Jurkat, Clone E6-1 (cell line): ENCODE measurements at places on chromosomes 1 and 21.

DNA sequence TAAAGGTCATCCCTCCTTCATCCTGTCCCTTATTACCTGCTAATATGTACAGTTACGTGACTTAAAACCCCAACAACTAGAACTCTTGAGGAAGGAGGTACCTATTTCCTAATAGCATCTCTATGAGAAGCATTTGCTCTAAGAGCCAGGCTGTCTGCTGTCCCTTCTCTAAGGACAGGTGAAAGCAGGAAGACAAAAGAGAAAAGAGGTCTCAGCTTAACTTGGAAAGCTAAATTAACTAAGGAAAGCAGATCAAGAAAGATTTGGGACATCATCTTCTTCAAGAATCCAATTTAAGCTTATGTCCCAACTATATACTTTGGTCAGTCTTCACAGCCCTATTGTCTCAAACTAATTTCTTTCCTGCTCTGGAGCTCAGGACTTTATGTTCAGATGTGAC, 2.9 kb downstream of the EGLN1 start:
- no peak for DNase-seq

DNA sequence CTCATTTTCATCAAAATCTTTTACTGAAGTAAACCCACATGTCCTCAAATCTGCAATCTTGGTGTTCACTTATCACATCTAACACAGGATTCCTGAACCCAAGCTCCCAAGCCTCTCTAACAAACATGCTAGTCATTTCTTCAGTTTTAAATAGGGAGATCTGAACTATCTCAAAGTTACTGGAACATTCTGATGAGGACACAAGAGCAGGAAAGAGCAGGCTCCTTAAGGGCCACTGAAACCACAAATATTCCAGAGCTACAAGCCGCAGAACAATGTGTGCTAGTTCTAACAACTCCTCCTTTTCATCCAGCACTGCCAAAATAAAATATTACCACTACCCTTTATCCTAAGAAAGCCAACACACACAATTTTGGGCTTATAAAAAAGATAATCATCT, 38.9 kb downstream of the WARS2 start:
- no peak for DNase-seq

DNA sequence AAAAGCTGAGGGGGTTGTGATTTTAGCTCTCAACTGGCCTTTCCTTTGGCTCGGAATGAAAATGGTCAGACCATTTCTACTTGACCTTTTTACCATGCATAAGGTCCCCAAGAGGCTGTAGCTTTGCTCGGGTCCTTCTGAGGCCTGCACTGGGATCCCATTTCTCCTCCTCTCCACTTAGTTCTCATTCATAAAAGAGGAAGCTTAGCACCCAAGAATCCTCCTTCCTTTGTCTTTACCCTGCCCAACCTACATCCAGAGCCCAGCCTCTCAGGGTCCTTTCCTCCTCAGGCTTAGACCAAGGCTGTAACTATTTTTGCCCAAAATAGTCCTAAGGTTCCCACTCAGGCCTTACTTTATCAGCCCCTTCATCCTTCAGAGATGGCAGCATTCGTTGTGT, 6.0 kb upstream of the SLC27A3 start:
- no peak for DNase-seq

DNA sequence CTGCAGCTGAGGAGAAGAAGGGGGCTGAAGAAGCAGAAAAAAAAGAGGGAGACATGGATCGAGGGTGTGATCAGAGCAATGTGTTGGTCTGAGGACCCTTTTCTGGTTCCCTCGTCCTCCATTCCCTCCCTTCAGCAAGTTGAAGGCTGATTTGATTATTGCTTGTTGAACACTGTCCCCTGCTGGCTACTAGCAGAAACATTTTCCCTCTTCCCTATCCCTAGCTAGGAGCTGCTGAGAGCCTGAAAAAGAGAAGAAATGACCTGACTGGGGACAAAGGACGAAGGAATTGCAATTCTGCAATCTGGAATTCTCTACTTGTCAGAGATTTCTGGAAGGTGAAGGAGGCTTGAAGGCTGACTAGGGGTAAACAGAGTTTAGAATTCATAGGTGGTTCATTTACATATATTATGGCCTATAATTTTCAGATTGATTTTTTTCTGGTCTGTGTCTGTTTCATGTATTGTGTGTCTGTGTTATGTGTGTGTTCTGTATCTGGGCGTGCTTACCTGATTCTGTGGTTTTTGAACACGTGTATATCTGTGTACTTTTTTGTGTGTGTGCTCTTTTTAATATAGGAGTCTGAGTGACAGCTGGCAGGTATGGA, 9.8 kb downstream of the NHLH1 start:
- DNase-seq = peak; percentile 74

DNA sequence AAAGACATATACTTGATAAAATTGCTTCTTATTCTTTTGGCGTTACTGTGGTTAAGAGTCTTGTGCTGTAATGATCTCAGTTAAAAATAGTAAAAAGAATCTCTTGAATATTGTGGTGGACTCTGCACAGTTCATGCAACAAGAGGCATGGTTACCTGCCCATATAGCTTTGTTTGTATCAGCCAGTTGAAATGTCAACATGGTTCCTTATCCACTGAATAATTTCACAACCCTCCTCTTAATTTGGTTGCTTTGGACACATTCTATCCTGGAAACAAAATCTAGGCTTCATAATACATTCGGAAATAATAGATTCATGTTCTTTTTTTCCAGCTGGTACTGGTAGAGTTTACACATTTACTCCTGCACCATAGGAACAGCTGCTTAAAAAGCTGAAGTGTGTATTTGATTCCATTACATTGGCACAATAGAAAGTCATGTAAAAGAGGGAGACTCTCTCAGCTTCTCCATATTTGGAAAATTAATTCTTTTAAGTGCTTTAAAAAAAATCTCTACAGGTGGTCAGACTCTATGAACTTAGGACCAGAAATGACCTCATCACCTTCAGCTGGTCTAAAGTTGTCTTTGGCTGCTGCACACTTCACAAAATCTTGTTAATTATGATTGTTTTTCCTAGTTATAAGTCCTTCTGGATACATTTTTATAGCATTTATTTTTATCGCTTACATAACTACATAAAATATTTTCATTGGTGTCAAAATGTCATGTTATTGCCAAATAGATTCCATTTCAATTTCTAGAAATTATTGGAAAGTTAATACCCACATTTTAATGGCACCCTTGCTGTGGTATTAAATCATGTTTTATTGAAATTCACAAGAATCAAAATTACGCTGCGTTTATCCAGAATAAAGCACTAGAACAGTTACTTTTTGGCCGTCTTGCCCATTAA, 100.2 kb downstream of the LTN1 start:
- DNase-seq = no peak

- no peak for DNase-seq
Measured at GRCh38 chr1:192342842-192343241, 26.1 kb downstream of the RGS21 start.

GRCh38 chr1:25369241-25369640, 31.1 kb downstream of the TMEM50A start:
- no peak for DNase-seq

GRCh38 chr1:21264898-21265297, 25.4 kb downstream of the ECE1 start:
- no peak for DNase-seq

GRCh38 chr1:234162661-234163060, 210.6 kb upstream of the COA6 start:
- no peak for DNase-seq

DNA sequence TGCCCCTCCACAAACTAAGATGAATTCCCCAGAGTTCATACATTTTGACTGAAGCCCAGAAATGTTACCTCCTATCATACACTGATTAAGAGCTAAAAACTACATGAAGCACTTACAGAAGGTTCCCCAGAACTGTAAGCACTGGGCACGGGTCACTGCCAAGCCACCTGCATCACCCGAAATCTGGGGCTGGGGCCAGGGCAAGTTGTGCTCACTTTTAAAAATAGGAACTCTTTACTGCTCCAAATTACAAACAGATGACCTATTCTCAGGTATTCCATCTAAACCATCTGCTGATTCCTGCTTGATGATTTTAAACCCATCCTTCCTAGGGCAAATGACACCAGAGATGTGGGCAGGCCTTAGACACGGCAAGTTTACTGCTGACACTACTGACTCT, 4.8 kb downstream of the SETD4 start:
- no peak for DNase-seq

DNA sequence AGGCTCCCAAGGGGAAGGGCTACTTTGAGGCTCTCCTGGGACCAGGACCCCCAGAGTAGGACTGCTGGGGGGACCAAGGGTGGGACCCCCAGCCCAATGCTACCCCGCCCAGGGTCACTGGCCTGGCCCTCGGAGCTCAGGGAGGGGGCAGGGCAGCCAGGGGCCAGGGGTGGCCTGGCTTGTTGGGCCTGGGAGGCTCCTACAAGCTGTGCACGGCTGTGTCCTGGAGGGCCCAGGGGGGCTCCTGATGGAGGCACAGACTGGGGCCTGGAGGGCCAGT, 2.2 kb downstream of the HES4 start:
- no peak for DNase-seq
